Activated T-cell treated with anti-CD3 and anti-CD28 coated beads for 48 hours (primary cell): ENCODE measurements at places on chromosomes 4 and X.

DNA sequence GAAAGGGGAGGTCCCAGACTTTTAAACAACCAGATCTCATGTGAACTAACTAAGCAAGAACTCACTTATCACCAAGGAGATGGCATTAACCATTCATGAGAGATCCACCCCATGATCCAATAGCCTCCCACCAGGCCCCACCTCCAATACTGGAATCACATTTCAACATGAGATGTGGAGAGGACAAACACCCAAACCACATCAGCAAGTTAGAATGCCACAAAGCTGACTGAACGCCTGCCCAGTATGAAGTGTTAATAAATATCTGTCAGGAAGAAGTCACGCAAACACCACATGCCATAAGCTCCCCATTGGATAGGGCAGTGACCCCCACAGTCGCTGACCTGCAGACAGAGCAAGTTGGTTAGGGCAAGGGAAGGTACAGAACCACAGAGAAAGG, 14.3 kb downstream of the SLC10A6 start:
- DNase-seq, result no peak

DNA sequence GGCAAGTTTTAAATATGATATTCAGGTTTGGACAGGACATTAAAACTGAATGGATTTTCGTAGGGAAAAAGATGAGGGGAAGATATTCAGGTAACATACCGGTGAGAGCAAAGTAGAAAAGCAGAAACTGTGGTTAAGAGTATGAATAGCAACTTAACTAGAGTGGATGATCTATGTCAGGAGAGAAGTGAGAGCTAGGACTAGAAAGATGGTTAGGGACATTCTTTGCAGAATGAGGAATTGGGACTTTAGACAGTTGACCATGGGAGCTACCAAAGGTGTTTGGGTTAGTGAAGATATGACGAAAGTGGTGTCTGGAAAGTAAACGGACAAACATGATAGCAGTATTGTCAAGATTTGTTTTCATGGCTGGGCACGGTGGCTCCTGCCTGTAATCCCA, 45.2 kb downstream of the ANXA5 start:
- no peak for DNase-seq

GRCh38 chrX:84133023-84133422, 55.0 kb downstream of the RPS6KA6 start:
- DNase-seq, result no peak

DNA sequence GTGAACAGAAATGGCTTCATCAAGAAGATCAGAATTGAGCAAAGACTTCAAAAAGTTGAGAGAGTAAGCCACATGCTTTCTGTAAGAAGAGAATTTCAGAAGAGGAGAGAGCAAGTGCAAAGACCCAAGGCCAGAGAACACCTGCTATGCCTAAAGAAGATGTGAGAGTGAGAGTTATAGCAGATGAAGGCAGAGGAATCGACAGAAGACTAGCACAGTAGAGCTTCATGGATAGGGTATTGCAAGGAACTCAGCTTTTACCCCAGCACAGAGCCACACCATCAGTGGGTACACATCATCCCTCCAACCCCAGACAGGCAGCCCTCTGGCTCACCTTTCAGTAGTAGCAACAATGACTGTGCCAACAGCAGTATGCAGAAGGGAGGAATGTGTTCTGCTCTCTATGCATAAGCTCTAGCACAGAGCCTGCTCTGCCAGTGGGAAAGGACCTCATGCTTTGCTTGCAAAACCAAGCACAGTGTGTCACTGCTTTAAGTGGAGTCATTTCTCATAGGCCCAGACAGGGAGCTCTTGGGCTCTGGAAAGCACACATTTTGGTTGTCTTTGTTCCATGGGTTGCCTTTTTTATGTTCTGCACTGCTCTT, 318.6 kb downstream of the NAF1 start:
- DNase-seq, result no peak

- DNase-seq, result no peak
Measured at GRCh38 chrX:136710325-136710951, 62.5 kb downstream of the CD40LG start.

DNA sequence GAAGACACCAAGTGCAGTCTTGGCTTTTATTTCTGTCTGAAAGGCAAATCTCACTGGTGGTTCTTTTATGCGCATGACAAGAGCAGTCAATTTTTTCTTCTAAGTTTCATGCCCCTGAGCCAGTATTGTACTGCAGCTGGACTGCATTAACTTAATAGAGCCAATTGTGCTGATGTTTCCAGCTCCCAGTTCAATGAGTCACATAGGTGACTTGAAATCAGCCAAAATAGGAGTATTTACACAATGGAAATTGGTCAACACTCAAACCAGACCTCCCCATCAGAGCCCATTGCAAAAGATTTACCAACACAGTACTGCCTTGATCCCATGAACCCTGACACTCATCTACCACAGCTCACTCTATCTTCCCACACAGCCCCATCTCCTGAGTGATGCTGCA, 100.3 kb upstream of the GUCY1A1 start:
- no peak for DNase-seq

GRCh38 chr4:153327247-153327646, 17.2 kb upstream of the MND1 start:
- no peak for DNase-seq

DNA sequence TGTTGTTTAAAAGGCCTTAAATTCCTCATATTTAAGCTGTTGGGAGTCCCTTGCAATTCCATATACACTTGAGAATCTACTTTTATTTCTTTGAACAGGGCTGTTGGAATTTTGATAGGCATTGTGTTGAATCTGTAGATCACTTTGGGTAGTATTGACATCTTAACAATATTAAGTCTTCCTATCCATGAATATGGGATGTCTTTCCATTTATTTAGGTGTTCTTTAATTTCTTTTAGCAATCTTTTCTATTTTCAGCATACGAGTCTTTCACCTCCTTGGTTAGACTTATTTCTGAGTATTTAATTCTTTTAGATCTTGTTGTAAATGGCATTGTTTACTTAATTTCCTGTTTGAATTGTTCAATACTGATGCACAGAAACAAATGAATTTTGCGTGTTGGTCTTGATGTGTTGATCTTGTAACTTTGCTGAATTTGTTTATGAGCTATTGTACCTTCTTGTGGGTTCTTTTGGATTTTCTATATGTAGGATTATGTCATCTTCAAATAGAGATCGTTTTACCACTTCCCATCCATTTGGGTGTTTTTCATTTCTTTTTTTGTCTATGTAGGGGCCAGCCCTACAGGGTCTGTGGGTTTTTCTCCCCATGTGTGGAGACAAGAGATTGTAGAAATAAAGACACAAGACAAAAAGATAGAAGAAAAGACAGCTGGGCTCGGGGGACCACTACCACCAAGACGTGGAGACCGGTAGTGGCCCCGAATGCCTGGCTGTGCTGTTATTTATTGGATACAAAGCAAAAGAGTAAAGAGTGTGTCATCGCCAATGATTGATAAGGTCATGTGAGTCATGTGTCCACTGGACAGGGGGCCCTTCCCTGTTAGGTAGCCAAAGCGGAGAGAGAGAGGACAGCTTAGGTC, 18.2 kb upstream of the CTBP1 start:
- DNase-seq, result no peak

DNA sequence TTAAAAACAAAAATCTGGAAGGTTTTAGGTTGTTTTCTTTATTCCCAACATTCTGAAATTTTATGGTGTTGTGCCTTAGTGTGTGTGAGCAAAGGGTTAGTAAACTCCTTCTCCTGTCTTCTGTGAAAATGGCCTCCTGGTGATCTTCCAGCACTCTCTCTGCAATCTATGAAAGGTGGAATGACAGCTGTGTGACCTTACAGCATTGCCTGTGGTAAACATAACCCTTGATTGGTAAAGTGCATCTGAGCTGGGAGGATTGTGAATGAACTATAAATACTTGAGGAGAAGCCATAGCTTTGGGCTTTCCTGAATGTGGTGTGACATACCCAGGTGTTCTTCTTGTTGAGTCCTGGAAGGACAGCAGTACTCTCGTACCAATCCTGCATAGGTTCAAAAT, 10.0 kb downstream of the ART3 start:
- DNase-seq, result no peak

DNA sequence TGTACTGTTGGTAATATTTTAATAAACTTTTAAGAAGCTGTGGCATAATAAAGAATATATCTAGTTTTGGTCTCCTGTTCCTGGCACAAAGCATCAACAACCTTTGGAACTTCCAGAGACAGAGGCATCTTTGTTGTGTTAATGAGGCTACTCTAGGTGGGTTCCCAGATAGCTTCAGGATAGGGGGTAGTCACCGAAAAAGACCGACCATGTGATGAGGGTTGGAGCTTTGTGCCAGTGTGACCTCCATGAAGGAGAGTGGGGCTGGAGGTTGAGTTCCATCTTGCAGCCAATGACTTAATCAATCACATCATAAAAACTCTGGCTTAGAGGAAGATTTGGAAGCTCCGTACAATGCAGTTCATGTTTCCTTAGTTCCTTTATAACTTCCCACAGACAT, 9.9 kb downstream of the PPAT start:
- DNase-seq, result no peak

DNA sequence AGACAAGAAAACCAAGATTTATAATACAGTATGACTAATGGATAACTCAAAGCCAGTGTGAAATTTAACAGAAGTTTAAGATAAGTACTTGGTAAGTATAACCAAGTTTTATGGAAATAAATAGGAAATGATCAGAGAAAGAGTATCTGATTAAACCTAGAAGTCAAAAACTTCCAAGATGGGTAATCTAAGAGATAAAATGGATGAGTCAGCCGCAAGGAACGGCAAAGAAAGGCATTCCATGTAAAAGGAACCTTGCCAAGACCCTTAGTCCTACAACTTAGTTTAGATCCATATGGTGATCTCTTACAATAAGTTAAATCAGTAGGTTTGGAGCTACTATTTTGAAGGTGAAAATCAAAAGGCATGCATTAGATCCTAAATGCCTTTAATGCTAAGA, 34.8 kb downstream of the LIN54 start:
- no peak for DNase-seq

- no peak for DNase-seq
Measured at GRCh38 chrX:39826813-39827543, 270.8 kb downstream of the BCOR start.

GRCh38 chrX:132491191-132491590, 2.4 kb upstream of the MBNL3 start:
- DNase-seq, result no peak

GRCh38 chr4:185183622-185184281, 20.0 kb downstream of the CFAP97 start:
- DNase-seq, result peak; percentile 49

DNA sequence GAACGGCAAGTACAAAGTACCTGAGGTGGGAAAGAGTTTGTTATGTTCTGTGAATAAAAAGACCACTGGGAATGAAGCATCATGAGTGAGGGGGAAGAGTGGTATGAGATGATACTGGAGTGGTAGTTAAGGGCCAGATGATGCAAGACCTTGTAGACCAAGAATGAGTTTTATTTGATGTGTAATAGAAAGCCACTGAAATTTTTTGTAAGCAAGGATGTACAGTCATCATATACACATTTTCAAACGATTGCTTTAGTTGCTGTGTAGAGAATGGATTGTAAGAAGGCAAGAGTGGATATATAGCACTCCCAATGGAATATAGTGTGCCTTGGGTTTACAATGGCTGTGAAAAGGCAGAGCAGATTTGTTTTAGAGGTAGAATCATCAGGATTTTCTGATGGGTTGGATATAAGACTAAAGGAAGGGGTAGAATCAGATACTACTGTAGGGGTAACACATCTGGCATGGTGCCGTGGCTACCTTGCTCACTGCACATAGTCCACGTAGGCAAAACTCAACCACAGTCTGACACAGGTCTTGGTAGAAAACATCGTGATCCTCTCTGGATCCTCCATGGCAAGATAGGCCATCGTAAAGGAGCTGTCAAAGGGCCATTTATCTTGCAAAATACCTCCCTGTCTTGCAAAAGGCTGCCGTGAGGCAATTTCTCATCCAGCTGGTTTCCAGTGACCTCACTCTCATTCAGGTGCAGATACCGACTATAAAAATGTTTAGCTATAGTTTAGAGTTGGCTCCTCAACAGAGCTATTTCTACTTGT, 14.9 kb downstream of the TIFA start:
- DNase-seq, result no peak

DNA sequence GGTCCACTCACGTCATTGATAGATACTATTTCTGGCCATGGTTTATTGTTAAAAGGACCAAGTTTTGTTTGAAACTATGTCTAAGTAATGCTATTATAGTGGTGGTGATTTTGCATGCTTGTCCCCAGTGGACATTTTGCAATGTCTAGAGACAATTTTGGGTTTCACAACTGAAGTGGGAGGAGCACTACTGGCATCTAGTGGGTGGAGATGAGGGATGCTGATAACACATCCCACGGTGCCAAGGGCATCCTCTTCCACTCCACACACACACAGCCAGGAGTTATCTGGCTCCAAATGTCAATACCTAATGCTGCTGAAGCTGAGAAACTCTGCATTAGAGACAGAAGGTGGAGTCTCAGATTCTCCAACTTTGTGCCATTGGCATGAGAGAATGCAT, 131.2 kb downstream of the FRMPD4 start:
- no peak for DNase-seq

- DNase-seq, result no peak
Measured at GRCh38 chr4:138158746-138159297, 83.3 kb downstream of the SLC7A11 start.

- DNase-seq, result no peak
Measured at GRCh38 chr4:173288698-173289352, 45.3 kb downstream of the HMGB2 start.

GRCh38 chr4:120395746-120396145, 329.1 kb upstream of the MAD2L1 start:
- DNase-seq, result no peak

DNA sequence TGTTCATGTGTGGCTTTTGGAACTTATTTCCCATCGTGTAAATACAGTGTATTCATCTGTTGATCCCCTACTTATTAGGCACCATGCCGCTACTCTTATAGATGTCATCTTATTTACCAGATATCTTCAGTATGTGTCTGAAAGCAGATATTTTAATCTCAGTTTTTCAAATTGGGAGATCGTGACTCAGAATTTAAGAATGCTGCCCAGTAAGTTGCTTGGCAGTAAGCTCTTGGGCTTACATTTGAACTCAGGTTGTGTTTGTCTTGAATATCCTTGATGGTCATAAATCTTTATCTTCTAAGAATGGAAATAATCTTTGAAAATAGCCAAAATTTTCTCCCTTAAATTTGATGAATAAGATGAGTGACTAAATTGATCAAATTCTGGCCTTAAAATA, 45.9 kb upstream of the RPA4 start:
- no peak for DNase-seq

GRCh38 chr4:39341075-39341725, 25.0 kb downstream of the RFC1 start:
- no peak for DNase-seq

GRCh38 chr4:52195869-52196268, 144.8 kb downstream of the SPATA18 start:
- no peak for DNase-seq

DNA sequence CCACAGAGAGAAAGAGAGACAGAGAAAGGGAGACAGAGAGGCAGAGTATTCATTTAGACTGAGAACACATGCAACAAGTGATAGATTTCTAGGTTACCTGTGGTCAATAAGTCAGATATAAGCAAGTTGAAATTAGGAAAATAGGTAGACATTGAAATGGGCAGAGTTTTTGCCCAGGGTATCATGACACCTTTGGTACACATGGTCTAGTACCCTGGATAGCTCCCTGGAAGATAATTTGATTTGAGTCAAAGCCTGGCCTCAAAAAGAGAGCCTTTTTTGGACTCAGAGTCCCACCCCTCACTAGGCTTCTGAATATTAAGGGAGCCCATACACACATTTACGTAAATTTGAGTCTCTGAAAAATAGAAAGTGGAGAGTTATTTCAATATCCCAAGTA, 4.0 kb upstream of the RPS6KA6 start:
- no peak for DNase-seq
